ENCODE measurements at places on chromosomes 11 and 22. TPM values are rescaled to one million over a fixed set of nuclear protein-coding genes. Genes with fewer than 3 reads are reported as not detected.

CHKB gene
- 51.2 TPM for polyA plus RNA-seq

CELSR1 gene
- 1.0 TPM for polyA plus RNA-seq

TMEM121B gene
- polyA plus RNA-seq: 0.05 TPM

SYNGR1 gene
- polyA plus RNA-seq: 44.4 TPM

TEX12 gene
- polyA plus RNA-seq: not detected

DNA sequence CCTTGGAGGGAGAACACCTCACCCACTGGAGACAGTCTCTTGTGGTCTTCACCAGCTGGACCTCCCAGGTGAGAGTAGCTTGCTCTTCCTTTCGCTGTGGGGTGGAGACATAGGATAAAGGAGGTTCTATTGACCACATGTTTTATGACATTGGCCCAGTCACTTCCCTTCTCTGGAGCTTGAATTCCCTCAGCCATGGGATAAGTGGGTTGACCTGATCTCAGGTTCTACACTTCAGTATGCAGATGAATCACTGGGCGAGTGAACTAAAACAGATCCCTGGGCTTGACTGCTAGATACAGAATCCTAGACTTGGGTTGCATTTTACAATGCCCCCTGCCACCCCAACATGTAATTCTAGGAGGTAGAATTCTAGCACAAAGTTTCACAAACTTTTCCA is 54.8 kb upstream of the PRSS23 start:
- DNase-seq: no peak

GRCh38 chr11:83695046-83695445 is 408.9 kb upstream of the CCDC90B start:
- DNase-seq: no peak

DNA sequence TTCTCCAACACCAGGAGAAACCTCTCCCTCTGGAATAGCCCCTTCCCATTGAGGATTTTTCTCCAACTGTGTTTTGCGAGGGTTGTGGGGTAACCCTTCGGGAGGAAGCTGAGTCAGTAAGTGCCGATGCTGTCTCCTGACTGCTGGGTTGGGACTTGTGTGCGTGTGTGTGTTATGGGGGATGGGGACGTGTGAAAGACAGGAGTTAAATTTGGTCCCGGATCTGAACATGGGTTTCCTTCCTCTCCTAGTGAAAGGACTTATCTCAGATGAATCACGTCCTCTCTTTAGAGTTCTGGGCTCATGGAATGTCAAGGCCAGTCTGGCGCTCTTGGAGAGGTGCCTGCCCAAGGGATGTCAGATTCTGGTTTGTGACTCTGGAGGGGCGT is 33.3 kb downstream of the KIAA1671 start:
- DNase-seq: no peak

GRCh38 chr11:113562576-113562975 is 87.4 kb upstream of the DRD2 start:
- DNase-seq: no peak

- no peak for DNase-seq
Measured at GRCh38 chr22:38484244-38484643, 16.3 kb downstream of the KDELR3 start.

DNA sequence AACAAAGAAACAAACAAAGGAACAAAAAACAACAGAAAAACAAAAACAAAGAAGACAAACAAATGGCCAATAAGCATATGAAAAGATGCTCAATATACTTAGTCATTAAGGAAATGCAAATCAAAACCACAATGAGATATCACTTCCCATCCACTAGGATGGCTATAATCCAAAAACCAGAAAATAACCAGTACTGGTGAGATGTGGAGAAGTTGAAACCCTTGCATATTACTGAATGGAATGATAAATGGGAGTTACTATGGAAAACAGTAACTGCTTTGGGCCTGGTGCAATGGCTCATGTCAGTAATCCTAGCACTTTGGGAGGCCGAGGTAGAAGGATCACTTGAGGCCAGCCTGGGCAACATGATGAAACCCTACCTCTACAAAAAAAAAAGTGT is 44.9 kb upstream of the RBFOX2 start:
- DNase-seq: no peak

DNA sequence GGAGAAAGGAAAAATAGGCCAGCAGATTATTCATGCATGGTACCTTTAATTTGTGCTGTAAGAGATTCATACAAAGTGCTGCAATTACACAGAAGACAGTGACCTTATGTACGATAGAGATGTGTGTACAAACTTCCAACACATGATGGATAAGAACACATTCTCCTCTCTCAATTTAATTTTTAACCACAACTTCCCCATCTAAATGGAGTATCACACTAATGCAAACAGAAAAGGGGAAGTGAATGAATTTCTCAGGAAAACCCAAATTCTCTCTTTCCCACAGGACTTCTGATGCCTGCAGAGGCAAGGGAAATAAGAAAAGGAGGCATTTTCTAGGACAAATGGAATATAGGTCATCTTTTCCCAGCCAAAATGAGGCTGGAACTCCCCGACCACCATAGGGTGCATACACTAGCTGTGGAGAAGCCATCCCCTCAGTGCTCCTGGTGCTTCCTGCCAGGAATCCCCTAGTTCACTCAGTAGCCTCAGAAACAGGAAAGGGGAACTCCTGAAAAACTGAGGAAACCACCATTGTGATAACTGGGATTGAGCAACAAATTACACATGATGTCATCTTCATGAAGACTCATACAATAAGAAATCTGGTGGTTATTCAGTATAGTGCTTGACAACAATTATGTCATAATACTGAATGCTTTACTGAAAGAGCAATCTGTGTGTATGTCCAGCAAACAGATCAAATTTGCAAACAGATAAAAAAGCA is 22.4 kb downstream of the MMP10 start:
- no peak for DNase-seq

DNA sequence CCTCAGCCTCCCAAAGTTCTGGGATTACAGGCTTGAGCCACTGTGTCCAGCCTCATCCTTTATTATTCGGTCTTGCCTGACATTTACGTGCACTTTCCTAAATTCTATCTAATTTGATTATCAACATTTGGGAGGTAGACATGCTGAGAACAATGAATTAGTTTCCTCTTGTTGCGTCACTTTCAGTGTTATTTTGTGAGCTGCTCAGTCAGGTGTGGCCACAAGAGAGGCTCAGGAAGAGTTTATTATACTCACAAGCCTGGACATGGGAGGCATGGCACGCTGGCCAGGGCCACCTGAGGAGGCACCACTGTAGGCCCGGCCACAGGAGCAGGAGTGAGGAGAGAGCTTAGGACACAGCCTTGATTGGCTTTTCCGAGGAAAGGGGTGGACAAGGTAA is 59.7 kb upstream of the RBFOX2 start:
- no peak for DNase-seq

GRCh38 chr11:99020352-99021225 is at the start of gene CNTN5:
TSS of gene CNTN5 (plus strand) at chr11:99020949.
- no peak for DNase-seq

DNA sequence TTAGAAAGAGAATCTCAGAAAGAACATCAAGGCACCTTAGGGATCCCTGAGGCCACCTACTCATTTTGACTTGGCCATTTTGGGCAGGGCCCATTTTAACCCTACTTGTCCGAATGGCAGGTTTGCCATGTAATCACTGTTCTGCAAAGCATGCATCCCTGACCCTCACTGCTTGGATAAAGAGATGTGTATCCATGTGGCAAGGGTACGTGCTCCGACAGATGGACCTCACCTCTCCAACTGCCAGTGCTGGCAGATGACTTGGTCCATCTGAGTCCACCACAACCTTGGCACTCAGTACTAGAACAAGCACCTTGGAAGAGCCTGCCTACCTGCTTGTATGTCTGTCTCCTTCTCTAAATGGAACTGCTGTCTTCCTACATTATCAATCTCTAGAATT is 139.4 kb downstream of the SPATA19 start:
- DNase-seq: no peak

- DNase-seq: no peak
Measured at GRCh38 chr11:117039270-117039669, 59.0 kb downstream of the SIK3 start.

GRCh38 chr22:39474351-39475111 is 17.7 kb downstream of the MGAT3 start:
- no peak for DNase-seq

DNA sequence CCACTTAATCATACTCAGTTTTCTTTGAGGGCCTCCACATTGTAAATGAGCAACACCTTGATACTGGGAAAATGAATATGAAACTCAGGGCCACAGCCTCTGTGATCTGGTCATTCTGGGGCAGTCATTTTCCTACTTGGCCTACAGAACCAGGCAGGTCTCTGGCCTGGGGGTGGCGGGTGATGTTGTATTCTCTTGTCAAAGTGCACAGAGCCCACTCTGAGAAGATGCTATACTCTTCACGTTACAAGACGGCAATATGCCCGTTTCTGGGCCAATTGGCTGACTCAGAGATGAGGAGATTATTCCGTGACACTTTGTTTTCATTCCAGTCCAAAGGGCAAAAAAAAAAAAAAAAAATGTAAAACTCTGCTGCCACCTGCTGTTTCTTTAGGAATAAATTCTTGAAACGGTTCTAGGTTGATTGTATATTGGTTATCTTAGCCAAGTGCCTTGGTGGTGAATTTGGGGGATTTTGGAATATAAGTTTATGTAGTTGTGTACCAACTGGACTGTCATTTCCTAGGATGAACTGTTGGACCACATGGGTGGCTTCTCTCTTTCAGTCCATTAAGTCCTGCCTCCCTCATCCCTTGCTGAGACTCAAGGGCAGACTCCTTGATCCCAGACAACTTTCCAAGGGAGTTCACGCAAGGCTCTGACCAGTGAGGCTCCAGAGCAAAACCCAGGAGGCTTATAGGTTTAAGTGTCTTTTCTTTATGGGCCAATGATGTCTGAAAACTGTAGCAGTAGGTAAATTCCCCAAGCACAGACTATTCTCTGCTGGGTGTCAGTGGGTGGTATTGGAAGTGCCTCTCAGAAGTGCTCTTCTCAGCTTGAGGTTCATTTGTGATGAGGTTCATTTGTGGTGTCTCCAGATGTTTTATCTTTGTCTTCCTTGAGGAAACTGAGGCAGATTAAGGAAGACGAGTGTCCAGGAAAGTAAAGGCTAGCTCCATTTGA is 18.2 kb downstream of the ADM start:
- peak; percentile 69 for DNase-seq

DNA sequence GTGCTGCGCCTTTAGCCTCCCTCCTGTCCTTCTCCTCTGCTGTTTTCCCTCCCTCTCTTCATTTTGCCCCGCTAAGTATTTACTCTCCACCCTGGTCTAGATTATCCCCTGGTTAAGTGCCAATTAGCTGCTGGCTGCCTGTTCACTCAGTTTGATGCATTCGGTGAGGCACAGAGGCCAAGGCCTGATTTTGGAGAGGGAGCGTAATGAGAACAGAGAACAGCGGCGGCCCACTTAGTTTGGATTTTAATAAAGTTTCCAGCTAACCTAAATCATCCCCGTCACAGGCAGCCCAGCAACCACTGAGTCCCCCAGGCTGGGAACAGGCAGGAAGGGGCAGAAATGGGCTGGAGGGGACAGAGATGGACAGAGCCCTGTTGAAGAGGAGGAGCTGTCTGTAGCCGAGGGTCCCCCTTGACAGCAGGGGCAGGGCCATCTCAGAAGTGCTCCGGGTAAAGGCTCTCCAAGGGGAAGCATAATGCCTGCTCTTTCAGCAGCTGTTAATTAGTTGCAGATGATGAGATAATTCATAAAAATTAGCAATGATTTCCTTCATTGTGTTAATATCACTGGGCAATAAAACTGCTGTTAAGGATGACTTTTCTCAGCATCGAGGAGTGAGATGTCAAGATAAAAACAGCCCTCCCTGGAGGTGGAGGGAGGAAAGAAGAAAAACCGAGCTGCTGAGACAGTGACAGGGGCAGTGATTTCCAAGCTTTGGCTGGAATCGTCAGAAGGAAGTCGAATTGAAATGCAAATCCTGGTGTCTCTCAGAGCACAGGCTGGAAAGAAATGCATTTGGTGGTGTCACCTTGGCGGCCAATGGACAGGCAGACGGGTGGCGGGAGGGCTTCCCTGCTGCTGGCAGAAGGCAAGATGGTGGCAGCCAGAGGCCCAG is 170.1 kb downstream of the GRIK4 start:
- DNase-seq: no peak
